ENCODE measurements at places on chromosomes 1 and 21.

GRCh38 chr1:208149213-208149612 is 95.0 kb downstream of the PLXNA2 start:
- DNase-seq: no peak

- no peak for DNase-seq
Observed at GRCh38 chr1:67844988-67845387, 11.7 kb upstream of the GNG12 start.

DNA sequence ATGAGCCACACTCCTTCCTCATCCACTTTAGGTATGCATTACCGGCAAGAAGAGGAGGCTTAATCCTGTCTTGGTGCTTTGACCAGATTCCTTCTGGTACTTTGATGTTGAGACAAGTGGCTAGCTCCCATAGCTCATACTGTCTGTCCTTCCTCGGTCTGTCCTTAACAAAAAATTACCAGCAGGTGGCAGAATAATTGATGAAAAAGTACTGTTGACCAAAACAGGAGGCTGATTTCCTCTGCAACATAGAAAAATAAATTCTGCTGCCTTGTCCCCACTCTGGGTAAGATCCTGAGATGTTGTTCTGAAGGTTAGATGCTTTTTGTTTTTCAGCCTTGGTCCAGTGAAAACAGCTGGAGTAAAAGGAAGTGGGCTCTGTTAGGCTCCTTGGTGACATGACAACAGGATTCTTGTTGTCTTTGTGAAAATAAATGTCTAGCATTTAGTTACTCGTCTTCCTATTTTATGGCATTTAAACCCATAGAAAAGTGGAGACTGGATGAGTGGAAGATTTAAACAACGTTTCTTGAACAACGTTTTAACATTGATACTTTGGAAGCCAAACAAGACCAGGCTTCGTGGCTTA is 11.2 kb upstream of the HJV start:
- no peak for DNase-seq

DNA sequence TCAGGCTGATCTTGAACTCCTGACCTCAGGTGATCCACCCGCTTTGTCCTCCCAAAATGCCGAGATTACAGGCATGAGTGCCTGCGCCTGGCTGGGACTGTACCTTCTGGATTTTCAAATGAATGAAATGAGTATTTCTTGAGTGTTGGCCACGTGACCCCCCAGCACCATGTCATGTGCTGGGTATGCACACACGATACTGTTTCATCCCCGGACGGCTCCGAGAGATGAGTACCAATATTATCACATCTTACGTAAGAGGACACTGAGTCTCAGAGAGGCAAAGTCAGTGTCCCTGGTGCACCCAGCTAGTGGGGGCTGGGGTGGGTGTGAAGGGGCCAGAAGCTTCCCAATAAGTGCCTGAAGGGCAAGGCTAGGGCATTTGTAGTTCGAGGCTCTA is 780 bp upstream of the CROCC start:
- DNase-seq: no peak

- no peak for DNase-seq
Observed at GRCh38 chr1:60145771-60146170, 72.2 kb upstream of the C1orf87 start.

DNA sequence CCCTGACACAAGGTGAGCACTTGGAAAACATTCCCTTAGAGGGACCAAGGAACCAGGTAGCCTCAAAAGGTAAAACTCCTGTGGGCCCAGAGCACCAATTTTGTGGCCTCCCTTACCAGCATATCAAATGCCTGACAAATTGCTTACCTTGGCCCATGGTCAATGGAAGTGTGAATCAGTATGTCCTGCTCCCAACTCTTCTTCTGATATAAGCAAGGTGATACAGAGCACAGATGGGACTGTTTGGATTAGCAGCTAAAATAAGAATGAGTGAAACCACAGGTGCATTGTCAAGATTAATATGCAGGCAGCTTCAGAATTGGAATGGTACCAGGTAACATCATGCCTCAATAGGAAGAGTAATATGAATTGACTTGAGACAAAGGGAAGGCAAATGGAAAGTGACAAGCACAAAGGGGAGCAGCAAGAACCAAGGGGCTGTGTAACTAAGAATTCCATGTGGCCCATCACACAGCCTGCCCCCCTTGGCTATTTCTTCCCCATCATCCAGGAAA is 156.8 kb upstream of the KCND3 start:
- no peak for DNase-seq

DNA sequence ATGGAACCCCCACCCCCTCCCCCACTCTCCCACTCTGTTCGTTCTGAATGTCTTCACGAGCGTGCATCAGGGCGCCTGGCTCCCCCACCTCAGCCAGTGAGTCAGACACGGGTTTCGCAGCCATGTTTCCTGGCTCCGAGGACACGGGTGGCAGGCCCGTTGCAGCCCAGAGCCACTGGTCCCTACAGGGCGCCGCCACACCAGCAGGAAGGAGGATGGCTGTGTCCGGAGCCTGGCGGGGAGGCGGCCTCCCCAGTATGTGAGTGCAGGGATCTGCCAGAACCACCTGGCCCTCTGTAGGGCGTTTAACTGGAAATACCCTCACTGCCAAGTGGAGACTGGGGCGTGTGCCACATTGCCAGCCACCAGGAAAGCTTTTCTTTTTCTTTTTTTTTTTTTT is 18.5 kb downstream of the CSTB start:
- no peak for DNase-seq

DNA sequence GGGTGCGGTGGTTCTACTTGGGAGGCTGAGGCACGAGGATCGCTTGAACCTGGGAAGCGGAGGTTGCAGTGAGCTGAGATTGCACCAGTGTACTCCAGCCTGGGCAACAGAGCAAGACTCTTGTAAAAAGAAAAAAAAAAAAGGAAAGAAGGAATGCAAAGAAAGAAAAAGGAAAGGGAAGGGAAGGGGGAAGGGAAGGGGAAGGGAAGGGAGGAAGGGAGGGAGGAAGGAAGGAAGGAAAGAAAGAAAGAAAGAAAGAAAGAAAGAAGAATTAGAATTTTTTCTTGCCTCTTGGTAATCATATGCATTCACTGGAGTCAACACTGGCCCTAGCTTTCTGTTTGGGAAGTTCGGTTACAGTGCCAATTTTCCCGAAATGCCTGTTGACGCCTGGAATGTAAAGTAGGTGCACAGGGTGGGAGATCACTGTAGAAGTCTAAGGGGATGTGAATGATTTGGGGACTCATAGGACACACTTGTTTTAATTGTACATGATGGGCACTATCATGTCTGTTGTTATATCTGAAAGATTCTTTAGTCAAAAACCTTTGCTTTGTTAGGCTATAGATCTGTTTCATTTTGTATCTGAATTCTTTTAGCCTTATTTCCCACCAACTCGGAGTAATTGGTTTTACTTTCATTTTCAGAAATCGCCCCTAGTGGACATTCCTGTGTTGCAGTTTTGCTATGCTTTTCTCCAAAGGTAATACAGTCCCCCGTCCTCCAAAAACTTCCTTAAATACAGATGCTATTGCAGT is 59.8 kb upstream of the MORC3 start:
- no peak for DNase-seq

- no peak for DNase-seq
Observed at GRCh38 chr1:209624558-209625549, 27.4 kb downstream of the LAMB3 start.

GRCh38 chr21:44875316-44875700 is 1.8 kb upstream of the PTTG1IP start:
- no peak for DNase-seq

DNA sequence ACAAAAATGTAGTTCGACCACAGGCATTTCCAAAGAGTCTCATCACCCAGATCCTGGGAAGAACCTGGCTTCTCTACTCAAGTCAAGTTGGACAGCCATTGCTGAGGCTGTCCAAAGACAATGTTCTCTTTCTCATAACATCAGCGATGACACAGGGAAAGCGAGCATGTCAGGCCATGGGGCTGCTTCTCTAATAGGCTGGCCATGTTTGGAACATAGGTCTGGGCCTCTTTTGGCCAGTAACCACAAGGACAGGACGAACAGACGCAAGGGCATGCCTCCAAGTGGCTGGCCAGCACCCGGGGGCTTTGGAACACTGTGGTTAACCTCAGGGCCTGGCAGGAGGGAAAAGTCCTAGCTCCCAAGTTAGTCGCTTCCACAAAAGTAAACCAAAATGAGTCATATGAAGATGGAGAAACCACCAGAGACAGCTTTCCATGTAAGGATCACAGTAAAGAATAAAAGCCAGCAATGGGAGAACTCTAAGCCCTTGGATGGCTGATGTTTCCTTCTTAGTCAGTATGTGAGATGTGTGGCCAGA is 80.6 kb upstream of the SLC44A3 start:
- DNase-seq: no peak

DNA sequence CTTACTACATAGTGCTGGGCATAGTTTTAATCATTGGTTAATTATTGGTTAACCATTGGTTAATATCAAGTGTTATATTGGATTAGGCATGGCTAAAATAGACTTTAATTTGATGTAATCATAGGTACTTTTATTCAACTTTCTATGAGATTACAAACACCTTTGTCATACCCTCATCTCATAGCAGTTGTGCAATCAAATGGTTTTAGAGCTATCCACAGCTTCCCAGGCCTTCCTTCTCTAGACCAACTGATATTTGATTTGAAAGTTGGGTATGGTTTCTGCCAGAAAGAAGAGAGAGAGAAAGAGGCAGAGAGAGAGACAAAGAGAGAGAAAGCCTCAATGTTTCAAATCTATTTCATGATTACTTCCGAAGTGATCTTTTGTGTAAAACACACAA is 9.6 kb upstream of the RGS1 start:
- no peak for DNase-seq

DNA sequence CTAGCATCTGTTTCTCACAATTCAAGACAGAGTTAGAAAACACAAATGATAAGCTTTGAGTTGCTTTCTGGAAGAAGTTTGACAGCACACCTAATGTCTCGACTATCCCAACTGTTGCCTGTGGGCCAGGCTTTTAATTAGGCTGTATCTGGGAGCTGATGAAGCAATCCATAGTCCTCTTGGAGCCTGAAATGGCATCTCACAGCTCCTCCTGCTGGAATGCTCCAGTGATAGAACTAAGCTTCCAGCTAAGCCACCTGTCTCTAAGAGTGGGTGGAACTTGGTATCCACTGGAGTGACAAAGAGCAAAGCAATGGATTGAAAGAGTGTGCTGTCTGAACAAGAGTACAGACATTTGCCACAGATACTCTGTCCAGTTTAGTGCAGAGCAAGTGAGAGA is 605.3 kb upstream of the NR5A2 start:
- DNase-seq: peak; percentile 42

DNA sequence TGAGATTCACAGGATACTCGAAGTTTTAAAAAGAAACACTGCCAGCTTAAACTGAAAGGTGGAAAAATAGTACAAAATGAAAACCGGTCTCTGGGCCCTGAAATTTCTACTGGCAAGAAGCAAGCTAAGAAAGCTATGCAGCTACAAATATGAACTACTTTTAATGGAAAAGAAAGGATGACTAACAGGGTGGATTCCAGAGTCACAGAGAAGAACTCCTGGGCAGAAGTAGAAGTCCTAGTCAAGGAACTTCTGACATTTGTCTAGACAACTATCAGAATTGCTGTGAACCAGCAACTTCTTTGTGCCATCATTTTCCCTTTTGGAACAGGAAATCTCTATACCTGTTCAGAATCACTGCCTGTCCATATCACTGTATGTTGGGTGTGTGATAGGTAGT is 38.1 kb downstream of the CD160 start:
- DNase-seq: no peak

GRCh38 chr1:8201331-8201861 is 116.5 kb upstream of the SLC45A1 start:
- no peak for DNase-seq

DNA sequence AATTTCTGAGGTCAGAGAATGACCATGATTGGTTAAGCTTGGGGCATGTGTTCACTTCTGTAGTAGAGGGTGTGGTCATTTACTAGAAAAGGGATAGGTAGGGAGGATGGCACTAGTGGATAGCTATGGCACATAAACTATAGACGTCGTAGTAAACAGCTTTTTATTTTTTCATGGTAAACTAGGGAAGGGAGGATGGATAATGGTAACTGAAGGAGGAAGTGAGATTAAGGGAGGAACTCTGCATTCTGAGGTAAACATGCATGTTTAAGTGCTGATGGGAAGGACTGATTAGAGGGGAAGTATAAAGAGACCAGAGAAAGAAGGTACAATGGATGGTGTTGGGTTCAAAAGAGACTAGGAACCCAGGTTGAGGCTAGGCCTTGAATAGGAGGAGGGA is 26.9 kb downstream of the PTGS2 start:
- no peak for DNase-seq

DNA sequence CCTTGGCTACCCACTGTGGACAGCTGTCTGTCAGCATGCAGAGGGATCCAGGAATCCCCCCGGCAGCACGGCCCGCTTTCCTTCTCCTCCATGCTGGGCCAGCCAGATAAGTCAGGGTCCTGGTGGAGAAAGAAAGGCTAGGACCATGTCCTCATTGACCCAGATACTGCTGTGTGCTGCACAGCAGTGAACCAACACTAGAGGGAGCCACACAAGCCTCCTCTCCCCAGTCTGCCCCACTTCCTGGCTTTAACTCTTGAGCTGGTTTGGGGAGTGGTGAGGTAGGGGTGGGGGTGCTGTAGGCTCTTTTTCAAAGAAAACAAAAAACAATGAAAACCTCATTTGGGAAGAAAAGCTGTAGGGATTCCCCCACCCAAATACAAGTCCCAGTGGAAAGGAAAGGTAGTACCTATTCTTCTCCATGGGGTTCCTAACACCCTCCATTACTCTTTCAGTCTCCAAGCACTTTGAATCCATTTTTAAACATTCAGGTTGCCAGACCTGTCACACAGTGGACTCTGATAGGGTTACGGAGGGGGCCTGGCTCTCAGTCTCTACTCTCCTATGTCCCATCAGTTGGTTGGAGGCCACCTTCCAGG is 84.9 kb upstream of the CD1D start:
- DNase-seq: no peak

DNA sequence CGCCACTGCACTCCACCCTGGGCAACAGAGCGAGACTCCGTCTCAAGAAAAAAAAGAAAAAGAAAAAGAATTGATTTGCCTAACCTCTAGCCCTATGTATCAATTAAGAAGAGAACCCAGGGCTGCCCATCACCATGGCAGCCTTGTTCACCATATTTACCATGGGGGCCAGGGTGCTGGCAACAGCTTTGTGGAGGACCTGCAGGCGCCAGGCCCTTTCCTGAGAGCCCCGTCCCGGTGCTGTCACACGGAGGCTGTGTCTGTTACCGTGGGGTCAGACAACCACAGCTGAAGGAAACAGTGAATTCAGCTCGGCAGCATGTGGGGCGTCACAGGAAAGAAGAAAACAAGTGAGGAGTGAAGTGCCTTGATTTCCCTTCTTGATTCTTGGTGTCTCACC is 6.5 kb upstream of the NBL1 start:
- no peak for DNase-seq

GRCh38 chr1:223712194-223712849 is at the start of gene CAPN2:
Gene CAPN2 (plus strand): TSS chr1:223712539. CDS start chr1:223712641, 102 bp downstream.
- DNase-seq: no peak
